DMS79 (cell line): ENCODE measurements at places on chromosomes 2 and 18.
A peak's percentile ranks its signal among the peaks of the same experiment; 100 is the strongest.

GRCh38 chr2:88580088-88580487 is 47.2 kb downstream of the EIF2AK3 start:
- no peak for DNase-seq

- DNase-seq, result no peak
Observed at GRCh38 chr18:3524706-3525105, 74.7 kb downstream of the TGIF1 start.

DNA sequence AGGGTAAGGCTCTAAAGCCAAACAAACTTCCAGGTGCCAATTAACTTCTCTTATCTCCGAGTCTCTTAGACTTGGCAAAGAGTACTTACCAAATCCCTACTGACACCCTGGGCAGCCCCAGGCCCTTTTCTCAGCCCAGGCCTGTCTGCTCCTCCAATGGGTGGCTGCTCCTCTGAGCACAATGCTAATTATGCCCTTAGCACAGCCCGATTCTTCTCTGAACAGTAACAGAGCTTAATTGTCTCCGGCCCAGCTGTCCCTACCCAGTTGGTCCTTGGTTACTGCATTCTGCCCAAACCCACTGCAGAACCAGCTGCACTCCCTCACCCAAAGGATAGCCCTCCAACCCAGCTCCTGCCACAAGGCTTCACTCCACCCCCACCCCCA is 110.3 kb downstream of the SMAD7 start:
- DNase-seq, result no peak

DNA sequence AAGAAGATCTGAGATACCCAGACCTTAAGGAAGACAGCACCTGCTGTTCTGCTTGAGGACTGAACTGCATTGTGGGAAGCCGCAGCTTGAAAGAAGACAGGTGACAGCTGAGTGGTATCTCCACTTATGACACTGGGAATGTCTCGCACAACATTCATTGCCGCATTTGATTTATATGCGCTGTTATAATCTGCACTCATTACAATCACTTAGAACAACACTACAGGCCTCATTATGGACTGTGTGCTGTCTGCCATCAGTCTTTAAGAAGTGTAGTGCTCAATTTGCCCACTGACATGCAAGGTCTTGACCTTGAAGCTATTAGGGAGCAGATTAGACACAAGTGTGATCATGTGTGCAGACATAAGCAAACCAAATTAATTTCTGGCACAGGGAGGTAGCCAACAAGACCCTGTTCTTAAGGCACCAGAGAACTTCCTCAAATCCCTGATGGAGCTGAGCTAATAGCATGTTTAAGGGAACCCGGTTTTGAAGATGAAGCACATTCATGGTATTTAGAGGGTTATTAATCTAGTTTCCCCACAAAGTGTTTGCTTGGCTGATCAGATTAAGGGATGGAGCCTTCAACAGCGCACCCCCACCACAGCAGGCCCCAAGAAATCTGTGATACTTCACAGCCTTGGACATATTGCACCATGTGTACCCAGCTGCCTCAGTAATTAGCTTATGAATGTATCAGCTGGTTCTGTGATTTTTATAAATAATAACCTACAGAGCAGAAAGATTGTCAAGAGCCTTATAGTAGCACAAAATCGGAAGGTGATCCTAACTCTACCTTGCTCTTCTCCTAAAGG is 146.8 kb downstream of the SATB2 start:
- DNase-seq, result no peak

GRCh38 chr2:19987936-19988335 is 2.0 kb downstream of the WDR35 start:
- no peak for DNase-seq

- DNase-seq, result no peak
Observed at GRCh38 chr2:50620783-50621182, 411.1 kb downstream of the NRXN1 start.

DNA sequence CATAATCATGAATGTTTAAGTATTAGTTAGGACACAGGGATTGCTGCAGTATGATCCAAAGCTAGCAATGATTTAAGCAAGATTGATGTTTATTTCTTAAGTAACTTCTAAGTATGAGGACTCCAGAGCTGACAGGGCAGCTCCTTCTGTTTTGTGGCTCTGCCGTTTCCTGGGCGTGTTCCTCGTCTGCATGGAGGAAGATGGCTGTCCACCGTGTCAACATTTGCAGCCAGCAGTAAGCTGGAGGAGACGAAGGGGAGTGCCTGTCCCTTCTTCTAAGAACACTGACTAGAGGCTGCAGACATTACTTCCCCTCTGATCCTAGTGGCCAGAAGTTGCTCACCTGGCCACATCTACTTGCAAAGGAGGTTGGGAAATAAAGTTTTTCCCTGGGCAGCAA is 144.1 kb downstream of the MYO1B start:
- no peak for DNase-seq

DNA sequence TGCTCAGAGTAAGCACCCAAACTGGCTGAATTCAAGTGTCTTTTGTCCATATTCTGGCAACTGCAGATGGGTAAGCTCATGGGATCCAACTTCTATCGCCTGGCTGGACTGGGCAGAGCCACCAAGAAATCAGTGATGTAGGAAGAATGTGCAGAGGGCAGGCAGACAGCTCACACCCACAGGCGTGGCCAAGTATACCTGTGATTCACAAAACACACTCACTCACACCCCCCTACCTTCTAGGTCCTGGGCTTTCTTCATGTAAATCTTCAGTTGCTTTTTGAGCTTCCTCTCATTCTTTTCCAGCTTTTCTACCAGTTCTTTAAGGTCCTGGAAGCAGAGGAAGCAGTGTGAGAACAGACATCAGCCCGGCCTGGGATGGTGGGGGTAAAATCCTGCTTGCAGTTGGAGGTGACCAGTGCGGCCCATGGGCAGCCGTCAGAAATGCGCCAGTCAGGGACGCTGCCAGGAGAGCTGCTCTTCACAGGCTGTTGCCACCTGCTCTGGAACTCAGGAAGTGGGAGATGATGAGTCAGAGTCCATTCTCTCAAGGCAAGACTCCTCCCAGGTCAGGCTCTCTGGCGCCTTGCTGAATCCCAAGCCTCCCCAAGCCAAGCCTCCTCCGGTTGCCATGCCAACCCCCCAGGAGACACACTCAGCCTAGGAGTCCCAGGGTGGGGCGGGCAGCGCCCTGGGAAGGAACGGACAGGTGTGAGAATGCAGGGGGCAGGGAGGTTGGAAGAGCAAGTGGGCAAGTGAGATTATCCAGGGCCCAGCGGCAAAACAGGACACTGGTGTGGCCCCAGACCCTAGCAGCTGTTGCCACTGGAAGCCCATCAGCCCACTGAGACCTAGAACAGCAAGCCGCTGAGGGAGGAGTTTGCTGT is 36.2 kb upstream of the ACAA2 start:
- peak; percentile 97 for DNase-seq

DNA sequence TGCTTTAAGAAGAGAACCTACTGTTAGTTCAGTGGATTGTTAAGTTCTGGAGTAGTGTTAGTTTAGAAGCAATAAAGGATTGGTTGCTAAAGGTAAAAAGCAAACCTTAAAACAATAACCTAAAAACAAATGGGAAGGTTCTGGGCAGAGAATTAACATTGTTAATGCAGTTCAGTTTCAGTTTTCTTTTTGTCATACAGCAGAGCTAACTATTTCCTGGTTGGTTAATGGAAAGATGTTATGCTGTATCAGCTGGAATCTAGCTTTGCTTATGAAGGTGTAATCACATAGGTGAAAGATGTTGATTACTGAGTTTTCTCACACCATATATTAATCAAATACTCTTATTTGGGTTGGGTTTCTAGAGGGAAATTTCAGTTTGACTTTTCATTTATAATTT is 23.8 kb downstream of the SMAD4 start:
- no peak for DNase-seq

- no peak for DNase-seq
Observed at GRCh38 chr18:44788334-44788733, 107.6 kb downstream of the SETBP1 start.

DNA sequence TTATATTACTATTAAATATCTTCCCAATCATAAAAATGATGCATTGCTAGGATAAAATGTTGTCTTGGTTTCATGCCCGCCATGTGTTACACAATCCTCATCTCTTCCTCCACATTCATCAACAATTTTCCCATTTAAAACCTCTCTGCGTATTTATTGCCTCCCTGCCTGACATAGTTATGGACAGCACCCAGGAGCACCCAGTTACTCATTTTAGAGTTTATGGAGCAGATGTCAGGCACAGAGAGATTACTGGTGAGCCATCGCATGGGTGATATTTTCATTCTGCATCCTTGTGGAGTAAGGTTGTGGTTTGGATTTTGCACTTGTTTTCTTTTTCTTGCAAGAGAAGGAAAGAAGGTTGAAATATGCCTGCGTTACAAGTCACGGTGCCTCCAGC is 116.7 kb upstream of the NPAS2 start:
- DNase-seq, result no peak

DNA sequence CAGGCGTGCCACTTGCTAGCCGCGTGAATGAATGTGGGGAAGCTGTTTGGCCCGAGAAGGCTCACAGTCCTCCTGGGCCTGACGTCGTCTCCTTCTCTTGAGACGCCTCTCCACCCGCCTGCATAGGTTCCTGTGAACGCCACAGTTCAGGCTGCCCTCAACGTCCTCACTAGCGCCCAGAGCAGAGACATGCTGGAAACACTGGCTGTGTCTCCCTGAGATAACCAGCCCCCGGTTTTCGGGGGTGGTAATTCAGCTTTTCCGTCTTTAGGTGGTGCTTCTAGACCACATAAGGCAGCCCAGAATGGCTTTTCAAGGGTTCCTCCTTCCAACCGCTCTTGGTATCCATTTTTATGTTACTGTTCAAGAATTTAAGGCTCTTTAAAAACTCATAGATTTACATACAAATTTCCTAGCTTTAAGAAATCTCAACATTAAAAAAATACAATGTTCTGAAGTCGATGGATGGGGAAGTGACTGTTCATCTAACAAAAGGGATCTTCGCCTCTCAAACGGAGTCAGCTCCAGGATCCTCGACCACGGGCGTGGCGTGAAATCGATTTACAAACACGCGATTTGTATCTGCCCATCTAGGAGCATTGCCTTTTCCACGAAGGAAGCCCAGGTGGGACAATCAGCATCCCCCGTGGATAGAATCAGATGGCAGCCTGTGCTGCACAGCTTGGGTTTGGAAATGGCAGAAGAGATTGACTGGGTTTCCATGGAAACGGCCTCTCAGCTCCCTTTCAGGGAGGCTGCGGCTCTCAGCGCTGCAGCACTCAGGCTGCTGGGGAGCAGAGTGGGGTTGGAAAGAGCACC is 110.6 kb upstream of the PXDN start:
- peak; percentile 67 for DNase-seq

GRCh38 chr2:180003073-180003472 is 4.0 kb downstream of the CWC22 start:
- DNase-seq, result no peak

DNA sequence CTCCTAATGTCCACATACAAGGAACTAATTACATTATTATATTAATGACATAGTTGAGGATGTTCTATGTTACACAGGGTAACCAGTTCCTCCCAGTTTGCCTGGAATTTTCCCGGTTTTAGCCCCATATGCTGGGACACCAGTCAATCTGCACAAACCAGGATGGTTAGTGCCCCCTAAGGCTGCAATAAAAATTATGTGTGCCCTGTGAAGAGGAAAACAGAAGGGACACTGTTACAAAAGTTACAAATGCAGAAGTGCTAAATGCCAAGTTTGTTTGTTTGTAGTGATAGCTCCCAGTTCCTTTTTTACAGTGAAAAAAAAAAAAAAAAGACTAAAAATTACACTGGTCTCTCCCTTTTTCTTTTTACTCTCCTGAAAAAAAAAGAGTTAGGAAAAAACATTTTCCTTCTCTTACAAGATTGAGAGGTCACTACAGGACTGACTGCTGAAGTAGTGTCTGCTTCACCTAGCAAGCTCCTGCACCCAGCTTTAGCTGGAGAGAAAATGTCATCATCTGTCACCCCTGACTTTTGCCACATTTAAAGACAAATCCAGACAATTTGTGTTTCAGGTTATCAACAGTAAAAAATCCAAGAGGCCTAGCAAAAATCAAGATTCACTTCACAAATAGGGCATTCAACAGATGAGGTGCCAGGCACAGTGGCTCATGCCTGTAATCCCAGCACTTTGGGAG is 3.2 kb downstream of the ANKRD44 start:
- no peak for DNase-seq

DNA sequence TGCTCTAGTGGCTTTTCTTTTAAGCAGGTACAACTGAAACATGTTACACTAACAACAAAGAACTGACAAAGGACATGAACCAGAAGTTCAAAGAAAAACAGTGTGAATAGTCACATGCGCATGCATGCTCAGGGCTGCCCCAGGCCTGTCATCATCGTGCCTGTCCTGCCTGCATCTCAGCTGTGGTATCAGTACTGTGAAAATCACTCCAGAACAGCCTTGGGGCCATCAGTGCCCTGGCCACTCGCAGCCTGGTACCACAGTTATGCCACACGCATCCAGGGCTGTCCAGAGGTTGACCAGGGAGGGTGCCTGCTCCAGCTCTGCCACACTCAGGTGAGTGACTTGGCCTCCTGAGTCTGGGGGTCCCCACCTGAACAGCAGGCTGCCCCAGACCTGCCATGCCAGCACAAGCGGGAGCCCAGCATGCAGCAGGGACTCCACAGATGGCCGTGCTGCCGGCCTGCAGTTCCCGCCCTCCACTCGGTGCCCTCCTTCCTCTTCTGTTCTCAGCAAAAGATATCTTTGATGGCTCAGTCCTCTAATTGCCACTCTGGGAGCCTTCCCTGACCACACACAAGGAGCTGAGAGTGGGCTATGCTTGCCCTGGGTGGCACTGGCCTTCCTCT is 12.3 kb downstream of the LIMS2 start:
- DNase-seq, result no peak

DNA sequence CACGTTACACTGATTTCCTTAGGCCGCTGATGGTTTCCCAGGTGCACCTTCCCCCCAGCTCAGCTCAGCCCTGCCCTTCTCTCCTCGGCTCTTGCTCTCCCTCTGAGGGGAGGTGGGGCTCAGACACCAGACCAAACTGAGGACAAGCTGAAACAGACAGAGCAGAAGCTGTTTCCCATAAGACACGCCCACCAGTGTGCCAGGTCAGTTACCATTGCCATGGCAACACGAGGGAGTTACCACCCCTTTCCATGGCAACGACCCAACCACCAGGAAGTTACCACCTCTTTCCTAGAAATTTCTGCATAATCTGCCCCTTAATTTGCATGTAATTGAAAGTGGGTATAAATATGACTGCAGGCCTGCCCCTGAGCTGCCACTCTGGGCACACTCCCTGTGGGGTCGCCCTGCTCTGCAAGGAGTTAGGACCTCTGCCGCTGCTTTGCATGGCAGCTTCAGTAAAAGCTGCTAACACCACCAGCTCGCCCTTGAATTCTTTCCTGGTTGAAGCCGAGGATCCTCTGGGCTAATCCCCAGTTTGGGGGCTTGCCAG is 120.9 kb upstream of the SMIM21 start:
- DNase-seq, result no peak

- peak; percentile 83 for DNase-seq
Observed at GRCh38 chr2:44479127-44479887, 117.6 kb downstream of the CAMKMT start.
